ENCODE measurements at places on chromosomes 7 and 10.

DNA sequence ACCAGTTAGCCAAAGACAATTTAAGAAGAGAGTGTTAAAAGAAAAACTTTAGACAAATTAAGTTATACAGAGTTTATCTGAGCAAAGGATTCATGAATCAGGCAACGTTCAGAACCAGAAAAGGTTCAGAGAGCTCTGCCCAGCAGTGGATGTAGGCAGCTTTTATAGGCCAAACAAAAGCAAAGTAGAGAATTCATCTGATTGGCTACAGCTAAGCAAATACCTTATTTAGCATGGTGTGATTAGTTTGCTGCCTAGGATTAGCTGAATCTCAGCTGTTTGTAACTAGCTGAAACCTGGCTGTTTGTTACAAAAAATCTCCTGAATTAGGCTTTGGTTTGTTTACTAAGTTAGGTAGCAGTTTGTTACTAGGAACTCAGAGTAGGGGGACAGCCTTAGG is 66.0 kb downstream of the SLC25A40 start:
- no peak for DNase-seq

- DNase-seq = no peak
Observed at GRCh38 chr10:95837783-95838182, 70.0 kb upstream of the CC2D2B start.

- no peak for DNase-seq
Observed at GRCh38 chr7:83778073-83778443, 129.1 kb upstream of the SEMA3E start.

DNA sequence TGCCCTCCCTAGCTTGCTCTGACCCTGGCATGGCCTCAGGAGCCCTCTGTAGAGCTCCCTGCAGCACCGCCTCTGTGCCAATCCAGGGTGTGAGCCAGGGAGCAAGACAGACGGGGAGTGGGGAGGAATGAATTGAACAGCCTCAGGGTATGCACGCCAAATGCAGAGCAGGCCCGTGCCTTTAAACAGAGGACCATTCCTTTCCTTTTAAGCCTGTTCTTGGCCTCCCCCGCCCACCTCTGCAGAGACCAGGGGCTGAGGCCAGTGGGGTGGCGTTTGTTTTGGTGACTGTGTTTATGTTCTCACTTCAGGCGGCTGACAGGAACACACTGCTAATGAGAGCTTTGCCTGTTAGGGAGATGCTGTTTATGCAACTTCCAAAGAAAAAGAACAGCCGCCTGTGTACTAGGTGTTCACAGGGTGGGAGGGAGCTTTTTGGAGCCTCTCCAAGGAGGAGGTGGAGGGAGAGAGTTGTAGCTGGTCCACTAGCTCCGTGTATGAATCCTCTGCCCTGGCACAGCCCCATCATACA is 528.1 kb upstream of the DPP6 start:
- no peak for DNase-seq

GRCh38 chr10:102782673-102783551 is 39.2 kb downstream of the WBP1L start:
- no peak for DNase-seq

GRCh38 chr7:134371536-134371935 is 54.8 kb upstream of the SLC35B4 start:
- no peak for DNase-seq

DNA sequence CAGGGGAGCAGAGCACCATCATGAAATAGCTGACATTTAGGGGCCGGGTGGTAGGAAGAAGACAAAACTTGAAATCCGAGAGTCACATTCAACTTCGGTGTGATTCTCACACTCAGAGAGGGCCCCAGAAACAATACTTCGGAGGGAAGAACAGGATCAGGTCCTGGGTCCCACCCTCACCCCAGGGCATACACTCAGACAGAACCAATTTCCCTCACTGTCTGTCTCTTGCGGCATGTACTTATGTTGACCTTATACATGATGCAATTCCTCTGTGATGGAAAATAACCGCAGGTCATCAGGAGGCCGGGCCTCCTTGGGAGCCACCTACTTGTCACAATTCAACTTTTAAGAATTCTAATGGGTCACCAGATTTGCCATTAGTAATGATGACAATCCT is 26.3 kb upstream of the HMX3 start:
- DNase-seq = no peak

GRCh38 chr10:22247636-22248035 is 29.8 kb upstream of the EBLN1 start:
- DNase-seq = no peak

DNA sequence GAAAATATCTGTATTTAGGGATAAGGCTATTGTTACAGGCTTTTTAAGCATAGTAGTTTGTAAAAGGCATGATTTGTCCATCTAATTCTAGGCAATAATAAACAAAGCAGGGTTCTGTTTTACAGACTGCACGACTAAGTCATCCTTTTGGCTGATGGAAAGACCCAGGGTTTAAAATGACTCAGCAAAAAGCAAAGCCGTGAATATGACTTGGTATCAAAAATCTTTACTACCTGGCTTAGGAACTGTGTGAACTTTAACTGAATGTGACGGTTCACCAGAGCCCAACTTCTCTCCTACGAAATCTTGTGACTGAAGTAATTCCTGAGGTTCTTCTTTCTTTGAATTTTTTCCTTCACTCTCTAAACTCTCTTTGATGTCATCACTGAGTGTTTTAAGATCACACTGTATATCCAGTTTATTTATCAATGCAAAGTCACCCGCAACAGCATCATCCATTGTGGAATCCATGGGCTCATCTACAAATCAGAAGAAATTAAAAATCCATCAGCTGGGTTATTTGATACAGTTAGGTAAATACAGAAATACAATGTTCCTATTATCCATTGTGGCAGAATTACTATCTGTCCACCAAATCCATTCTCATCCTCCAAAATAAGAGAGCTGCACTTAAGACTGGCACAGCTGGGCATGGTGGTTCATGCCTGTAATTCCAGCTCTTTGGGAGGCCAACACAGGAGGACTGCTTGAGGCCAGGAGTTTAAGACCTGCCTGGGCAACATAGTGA is 17.0 kb downstream of the ATE1 start:
- DNase-seq = no peak

DNA sequence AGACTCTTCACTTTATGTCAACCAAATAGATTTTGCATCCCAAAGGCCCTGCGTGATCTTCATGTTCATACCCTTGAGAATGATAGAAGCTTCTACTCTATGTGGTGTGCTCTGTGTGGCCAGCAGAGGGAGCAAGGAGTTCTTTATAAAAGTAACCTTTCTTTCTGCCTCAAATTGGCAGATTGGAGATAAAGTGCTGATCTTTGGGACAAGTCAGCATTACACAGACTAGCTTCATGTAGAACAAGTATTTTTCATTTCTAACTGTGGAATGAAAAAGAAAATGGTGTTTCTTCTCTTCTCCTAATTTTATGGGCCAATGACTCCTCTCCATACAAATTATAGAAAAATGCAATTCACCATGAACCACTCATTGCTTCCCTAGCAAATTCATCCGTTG is 1214.1 kb downstream of the SORCS1 start:
- DNase-seq = peak; percentile 24

Data from SHP77 treated with DMSO at 0.1 percent for 48 hours (cell line).